ENCODE measurements at places on chromosomes 3 and 15.
A peak's percentile ranks its signal among the peaks of the same experiment; 100 is the strongest.

DNA sequence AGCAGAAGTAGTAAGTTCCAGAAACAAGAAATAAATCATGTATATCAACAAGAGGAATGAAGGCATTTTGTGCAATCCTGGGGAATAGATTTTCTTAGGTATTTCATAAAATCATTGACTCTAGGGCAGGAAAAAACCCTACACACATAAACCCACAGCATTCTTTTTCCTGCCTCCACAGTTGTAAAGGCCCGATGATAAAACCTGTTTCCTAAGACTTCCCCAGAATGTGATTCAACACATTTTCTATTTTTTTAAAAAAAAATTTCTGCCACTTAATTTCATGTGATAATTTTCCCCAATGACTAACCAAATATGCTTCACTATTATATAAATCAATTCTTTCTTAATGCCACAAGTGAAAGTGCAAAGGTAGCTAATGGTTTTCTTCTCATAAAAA is 407.0 kb downstream of the FHIT start:
- no peak for ATAC-seq

DNA sequence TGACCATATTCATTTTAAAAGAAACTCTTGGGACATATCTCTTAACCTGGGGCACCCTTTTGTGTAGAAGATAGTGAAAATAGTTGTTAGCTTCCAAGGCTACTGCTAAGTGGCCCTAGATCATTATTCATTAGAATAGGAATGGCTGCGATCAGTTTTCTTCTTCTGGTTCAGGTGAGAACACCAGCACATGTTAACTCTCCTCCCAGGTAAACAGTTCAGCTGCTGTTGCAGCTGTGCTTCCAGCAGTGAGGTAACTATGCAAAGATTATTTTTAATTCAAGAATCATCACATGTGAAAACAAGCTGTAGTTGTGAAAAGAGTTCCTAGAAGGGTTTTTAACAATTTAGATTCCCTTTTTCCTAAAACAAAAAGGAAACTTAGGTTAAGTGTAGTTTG is 43.3 kb downstream of the ZPLD1 start:
- no peak for ATAC-seq

GRCh38 chr15:95134431-95135110 is 903.2 kb downstream of the MCTP2 start:
- ATAC-seq = no peak

DNA sequence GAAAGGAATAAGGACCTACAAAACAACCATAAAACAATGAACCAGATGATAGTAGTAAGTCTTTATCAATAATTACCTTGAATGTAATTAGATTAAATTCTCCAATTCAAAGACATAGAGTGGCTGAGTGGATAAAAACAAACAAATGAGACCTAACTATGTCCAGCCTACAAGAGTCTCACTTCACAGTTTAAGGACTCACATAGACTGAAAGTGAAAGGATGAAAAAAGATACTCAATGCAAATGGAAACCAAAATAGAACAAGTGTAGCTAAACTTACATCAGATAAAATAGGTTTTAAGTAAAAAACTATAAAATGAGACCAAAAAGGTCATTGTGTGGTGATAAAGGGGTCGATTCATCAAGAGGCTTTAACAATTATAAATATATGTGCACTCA is 21.9 kb upstream of the NR1I2 start:
- no peak for ATAC-seq

- no peak for ATAC-seq
Observed at GRCh38 chr3:89447243-89447642, 339.8 kb downstream of the EPHA3 start.

- ATAC-seq = no peak
Observed at GRCh38 chr3:131616719-131617118, 113.9 kb upstream of the MRPL3 start.

DNA sequence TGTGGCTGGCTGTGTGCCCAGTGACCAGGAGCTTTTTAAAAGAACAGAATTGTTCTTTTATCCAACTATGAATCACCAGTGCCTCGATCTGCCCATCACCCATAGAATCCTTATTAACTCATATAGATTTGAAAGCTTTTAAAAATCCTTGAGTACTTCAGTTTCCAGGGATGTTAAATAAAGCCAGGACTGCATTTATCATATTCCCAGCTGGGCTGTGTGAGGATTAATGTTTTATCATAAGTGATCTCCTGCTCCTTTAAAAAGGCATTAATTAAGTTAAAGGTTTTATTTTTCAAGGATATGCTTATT is 234.0 kb downstream of the MYRIP start:
- no peak for ATAC-seq

DNA sequence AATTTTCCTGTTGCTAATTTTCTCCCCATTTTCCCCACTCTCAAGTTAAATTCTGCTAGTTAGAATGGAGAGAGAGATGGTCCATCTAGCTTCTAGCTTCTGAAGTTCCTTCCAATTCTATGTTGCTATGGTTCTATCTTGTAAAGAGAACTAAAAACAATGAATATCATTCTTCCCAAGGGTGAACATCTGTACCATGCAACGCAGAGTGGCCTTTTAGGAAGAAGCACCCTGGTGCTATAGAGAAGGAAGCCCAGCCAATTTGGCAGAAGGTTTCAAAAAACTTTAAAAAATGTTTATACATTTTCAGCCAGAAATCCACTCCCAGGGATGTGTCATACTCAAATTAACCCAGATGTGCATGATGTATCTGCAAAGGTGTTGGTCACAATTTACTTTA is 149.1 kb downstream of the SEMA6D start:
- ATAC-seq = no peak

GRCh38 chr15:67505675-67506572 is 15.0 kb upstream of the C15orf61 start:
- ATAC-seq = peak; percentile 47

DNA sequence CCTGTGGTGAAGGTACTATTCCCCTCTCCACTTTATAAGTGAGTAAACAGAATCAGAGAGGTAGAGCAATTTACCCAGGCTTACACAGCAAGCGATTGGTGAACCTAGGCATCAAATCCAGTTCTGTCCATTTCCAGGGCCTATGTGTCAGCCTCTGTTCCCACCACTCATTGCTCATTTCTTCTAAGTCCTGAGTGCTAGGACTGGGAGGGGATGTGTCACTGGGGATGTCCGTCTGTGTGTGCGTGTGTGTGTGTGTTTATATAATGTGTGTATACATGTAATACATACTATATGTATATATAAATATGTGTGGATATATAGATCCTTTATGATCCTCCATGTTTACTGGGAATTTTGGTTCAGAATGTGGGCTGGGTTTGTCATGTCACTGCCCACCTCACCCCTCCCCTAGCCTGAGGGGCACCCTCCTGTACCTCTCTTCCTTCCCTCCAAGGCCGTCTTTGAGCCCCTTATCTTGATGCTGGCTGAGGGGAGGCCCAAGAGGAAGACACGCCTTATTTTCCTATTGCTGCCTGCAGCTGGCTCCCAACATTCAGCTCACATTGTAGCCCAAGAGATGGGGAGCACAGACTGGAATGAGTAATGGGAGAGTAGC is 2.1 kb downstream of the TMEM43 start:
- ATAC-seq = no peak

DNA sequence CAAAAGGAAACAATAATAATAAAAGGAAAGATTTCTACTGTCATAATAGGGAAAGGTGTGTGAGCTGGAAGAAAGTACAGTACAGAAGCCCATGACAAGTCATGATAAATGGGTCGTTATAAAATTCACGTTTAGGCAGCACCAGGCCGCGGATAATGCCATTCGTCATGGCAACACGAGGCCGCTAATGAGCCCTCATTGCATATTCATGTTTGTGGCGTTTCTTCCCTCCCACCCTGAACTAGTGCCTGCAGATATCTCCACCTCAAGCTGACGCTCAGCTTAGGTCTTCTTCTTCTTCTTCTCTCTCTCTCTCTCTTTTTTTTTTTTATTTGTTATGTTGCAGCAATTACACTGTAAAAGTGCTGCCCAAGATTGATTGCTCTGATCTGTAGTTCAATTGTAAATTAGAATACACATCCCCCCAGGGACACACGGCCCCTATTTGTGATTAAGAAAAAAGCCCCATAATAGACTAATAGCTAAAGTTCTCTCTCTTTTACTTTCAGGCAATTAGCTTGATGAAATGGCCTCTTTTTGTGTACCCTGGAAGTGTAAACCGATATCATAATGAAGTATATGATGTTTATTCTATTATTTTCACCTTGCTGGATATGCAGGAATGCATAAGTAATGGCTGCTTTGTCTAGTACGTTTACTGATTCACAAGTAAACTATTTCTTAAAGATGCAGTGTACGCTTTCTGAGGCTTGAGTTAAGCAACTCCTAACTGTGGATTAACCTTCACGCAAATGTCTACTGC is 61.9 kb upstream of the NR2F2 start:
- no peak for ATAC-seq

DNA sequence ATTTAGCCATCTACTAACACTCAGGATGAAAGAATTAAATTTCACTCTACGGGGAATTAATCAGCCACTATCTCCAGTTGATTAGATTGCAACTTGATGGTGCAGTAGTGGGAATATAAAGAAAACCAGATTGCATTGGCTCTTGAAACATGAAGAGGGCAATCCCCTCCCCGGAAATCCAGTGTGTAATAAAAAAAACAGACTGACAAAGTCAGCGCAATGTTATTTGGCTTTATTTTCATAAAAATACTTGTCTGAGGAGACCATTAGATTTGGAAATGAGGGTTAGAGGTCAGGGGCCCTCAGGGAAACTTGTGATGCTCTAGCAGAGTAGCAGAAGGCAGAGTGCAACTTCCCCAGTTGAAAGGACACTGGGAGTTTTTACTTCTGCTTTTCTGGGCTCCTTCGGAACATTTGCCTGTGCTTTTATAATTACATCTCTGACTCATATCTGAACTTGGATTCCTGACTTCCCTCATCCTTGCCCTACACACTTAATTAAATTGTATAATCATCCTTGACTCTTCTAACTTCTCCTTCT is 326.8 kb downstream of the TUSC7 start:
- ATAC-seq = peak; percentile 82

DNA sequence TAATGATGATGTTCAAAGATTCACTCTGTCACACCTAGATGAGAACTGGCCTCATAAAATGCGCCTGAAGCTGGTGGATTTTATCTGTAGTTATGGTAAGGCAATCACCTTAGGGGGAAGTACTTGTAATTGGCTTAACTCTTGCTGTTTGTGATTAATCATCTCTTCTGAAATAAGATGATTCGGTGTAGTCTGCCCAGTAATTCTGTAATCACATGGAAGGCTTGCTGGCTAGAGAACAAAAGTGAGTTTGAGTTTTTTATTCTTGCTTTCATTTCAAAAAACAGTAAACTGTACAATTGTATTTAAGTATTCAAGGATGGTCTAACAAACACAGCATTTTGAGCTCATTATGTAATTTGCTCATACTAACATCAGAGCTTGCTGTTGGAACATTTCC is 72.1 kb downstream of the OTOL1 start:
- no peak for ATAC-seq

GRCh38 chr3:48595075-48595525 is at the start of gene COL7A1:
TSS of gene COL7A1 (minus strand) at chr3:48595329. CDS start at chr3:48595159, 170 bp downstream.
- no peak for ATAC-seq

- ATAC-seq = no peak
Observed at GRCh38 chr3:12975748-12976522, 97.3 kb downstream of the IQSEC1 start.

DNA sequence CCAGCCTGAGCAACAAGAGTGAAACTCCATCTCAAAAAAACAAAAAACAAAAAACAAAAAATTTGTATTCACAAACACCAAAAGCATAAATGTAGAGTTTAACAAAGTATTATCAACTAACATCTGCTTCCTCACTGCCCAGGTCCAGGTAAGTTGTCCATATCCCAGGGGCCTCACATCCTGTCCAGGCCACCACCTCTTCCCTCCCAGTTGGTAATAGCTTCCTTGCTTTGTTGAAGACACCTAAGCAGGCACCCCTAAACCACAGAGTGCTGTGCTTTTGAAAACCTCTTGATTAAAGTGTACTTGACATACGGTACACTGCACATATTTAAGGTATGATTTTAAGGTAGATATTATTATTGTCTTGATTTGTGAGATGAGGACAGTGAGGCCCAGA is 299.8 kb downstream of the SHQ1 start:
- ATAC-seq = no peak

DNA sequence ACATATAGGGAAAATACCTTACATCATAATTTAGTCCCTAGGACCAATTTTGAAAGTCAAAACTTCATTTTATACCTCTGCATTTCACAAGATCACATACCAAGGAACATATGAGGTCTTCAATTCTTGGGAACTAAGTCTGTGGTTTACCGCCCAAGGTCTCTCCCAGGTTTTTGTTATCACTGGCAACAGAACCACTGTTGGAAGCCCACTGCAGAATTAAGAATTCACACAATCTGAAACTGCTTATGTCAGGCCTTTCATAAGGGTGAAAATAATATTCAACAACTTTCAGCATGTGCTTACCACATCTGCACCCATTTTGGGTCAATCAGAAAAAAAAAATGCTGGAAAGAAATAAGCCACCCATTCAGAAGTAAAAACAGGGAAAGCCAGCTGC is 107.2 kb upstream of the MME start:
- no peak for ATAC-seq

DNA sequence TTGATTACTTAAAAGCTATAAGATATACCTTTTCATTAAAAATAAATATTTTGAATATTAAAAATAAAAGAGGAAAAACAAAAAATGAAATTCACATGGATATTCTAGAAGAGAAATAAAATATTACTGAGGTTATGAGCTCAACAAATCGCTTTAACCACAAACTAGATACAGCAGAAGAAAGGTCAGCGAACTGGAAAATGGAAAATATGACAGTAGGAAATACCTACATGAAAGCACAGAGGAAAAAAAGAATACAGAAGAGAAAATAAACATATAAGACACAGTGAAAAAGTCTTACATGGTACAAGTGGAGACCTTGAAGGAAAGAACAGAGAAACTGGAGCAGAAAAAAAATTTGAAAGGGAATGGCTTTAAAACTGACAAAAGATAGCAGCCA is 33.2 kb downstream of the SCAPER start:
- no peak for ATAC-seq

Data from stimulated activated memory B cell treated with anti-CD40 and anti-IgM and Interleukin-4, amounts not matched to agents 10 μg/mL and 1 μg/mL and 100 μg/mL, for 72 hours (primary cell).